ELF-1 (cell line): ENCODE measurements at places on chromosomes 2 and 18.

DNA sequence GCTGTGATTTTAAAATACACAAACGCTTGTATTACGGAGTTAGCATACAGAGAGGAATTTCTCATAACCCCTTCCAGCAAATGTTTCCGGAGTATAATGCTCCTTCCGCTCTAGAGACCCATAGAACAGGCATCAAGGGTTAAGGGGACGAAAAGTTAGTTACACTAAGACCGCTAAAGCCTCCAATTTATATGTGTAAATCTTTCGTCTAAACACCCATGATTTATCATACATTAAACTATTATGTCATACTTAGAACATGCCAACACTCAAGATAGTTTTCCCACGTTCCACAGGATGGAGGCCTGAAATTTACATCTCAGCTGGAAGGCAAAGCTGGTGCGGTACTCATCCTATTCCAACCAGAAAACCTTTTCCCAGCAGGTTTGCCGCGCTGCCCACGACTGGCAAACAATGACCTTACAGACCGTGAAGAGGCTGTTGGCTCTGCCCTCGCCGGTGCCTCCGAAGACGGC is 650 bp downstream of the ORMDL1 start:
- DNase-seq, result no peak

- DNase-seq, result peak; percentile 4
These were observed 376.1 kb downstream of the IRS1 start for GRCh38 chr2:226423498-226423960.

DNA sequence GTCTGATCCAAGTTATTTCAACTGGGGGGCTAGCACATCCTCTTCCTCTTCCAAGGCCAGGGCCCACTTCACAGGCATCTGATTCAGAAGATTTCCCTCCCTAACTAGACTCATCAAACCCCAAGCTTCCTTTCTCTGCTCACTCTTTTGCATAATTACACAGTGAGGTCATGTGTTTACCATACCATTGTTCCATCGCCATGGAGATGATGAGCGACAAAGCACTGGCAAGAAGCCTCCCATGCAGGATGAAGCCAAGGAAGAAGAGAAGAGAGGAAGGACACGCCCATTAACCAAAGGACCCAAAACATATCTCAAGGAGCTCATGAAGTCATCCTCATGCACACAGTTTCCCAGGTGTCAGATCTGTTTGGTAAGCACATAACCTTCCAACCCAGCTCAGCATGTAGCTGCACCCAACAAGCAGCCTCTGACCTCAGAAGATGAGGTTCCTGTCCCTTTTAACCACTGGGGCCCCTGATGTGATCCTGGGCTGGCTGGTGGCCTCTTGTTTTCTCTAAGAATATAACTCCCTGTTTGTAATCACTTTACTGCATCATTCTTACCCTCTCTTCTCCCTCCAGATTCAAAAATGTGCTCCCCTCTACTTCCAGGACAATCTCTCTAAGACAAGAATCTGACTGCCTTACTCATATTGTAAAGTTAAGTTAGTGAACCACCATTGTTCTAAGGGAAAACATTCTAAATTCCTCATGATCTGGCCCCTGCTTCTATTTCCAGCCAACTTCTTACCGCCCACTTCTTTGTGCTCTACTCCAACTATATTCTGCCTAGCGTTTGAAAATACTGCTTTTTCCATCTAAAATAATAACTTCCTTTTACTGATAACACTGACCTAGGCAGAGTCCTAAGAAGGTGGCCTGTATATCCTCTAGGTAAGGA is 190.1 kb downstream of the TTC32 start:
- DNase-seq, result peak; percentile 79

GRCh38 chr2:100383306-100383705 is 34.2 kb downstream of the CHST10 start:
- no peak for DNase-seq

DNA sequence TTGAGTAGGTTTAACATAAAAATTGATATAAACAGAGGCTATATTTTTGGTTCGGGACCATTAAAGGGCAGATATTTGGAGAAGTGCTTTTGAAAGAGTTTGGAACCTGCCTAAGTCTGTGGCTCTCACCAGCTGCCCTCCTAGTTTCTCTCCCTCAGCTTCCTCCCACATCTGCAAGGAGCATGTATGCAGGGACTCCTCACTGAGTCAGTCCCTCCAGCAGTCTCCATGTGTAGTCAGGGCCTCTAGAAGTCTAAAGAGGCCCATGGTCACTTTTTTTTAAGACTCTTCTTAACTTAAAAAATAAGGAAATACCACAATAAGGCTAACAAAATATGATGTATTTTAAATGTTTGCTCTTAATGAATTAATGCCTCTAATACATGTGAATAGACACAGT is 220.0 kb upstream of the TANK start:
- no peak for DNase-seq

DNA sequence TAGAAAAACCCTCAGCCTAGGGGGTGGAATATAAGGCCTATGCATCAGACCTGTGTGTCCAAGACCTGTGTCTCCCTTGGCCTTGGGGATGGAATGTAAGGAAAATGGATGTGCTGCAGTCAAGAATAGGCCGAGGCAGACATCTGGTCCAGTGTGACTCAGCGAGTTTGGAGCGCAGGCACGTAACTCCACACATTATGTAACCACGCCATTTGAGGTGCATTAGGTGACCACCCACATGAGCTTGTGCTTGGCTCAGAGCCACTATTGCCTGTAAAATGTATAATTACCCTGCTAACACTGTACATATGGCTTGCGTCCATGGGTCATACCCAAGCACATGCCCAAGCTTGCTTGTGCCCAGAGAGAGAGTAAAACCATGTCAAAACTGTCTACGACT is 580.9 kb upstream of the HNMT start:
- DNase-seq, result peak; percentile 9

DNA sequence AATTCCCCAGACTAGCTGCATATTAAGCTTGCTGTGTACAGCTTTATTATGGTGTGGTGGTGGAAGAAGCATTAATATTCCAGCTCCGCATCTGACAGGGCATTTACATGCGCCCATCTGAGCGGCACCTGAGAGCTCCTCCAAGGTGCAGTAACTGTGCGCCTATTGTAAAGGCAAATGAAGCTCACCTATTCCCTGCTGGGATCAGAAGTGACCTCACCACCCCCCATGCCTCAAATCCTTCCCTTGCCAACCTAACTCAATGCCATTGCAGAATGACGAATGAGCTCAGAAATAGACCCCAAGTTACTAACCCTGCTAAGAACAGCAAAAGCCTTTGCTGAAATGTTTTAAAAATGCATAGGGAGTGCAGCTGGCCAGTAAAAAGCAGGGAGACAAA is 14.3 kb downstream of the BCL11A start:
- no peak for DNase-seq

DNA sequence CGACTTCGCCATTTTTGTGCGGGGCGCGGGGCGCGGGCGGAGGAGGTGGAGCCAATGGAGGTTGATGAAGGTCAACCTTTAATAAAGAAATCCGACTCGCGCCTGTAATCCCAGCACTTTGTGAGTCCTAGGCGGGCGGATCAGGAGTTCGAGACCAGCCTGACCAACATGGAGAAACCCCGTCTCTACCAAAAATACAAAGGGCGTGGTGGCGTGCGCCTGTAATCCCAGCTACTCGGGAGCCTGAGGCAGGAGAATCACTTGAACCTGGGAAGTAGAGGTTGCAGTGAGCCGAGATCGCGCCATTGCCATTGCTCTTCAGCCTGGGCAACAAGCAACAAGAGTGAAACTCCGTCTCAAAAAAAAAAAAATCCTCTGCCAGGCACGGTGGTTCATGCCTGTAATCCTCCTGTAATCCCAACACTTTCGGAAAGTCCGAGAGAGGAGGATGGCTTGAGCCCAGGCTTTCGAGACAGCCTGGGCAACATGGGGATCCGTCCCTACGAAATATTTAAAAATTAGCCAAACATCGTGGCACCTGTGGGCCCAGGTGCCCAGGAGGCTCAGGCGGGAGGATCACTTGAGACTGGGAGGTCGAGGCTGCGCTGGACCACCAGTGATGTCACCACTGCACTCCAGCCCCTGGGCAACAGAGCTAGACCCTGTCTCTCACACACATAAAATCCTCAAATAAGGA is 493 bp upstream of the PREB start:
- DNase-seq, result peak; percentile 24

GRCh38 chr18:60053747-60054304 is 154.0 kb downstream of the PMAIP1 start:
- peak; percentile 34 for DNase-seq

DNA sequence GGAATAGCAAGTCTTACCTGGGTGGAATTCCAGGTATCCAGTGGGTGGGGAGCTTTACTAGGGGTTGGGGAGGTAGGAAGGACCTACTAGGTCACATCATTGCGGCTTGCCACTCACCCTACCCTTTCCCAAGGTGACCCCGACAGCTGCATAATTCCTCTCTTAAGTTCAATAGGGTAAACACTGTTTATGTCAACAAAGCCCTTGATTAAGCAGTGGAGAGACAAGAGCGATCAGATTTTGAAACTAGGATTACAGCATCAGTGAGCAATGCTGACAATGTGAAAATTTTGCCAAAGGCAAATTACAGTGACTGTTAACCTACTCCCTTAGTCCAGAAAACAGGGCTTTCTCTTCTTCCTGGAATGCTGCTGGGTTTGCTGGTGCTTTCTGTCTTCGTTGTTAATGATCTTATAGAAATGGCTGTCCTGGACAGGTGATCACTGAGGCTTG is 14.5 kb downstream of the SLC19A3 start:
- DNase-seq, result peak; percentile 89

DNA sequence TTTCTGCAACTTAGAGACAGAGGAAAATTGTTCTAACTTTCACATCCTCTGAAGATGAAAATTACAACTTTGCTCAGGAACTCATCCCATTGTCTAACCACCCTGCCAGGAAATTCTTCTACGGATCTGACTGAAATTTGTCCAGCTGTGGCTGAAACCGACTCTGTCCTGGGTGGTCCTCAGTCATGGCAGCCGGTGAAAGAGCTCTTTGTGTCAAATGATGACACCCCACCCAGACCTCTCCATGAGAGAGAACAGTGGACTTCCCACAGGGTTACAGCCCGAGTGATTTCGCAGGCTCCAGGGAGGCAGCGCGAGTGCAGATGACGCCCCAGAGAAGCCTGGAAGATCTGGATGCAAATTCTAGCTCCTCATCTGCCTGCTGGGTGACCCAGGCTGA is 65.1 kb upstream of the TRIB2 start:
- DNase-seq, result no peak

DNA sequence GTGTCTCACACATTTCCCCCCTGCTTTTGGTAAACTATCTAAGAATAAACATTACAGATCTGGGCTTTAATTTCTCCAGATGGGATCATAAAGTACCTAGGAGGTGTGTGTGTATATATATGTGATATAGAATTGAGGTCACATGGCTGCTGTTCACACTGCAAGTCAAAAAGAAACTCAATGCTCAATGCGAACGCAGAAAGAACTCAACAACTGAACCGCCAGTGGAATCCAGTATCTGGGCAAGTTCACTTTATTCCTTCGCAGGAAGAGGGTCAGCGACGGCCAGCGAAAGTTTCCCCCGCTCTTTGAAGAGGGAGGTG is 17.7 kb downstream of the POU3F3 start:
- DNase-seq, result no peak

- no peak for DNase-seq
These were observed 11.0 kb downstream of the ADRA2B start for GRCh38 chr2:96105152-96105915.

DNA sequence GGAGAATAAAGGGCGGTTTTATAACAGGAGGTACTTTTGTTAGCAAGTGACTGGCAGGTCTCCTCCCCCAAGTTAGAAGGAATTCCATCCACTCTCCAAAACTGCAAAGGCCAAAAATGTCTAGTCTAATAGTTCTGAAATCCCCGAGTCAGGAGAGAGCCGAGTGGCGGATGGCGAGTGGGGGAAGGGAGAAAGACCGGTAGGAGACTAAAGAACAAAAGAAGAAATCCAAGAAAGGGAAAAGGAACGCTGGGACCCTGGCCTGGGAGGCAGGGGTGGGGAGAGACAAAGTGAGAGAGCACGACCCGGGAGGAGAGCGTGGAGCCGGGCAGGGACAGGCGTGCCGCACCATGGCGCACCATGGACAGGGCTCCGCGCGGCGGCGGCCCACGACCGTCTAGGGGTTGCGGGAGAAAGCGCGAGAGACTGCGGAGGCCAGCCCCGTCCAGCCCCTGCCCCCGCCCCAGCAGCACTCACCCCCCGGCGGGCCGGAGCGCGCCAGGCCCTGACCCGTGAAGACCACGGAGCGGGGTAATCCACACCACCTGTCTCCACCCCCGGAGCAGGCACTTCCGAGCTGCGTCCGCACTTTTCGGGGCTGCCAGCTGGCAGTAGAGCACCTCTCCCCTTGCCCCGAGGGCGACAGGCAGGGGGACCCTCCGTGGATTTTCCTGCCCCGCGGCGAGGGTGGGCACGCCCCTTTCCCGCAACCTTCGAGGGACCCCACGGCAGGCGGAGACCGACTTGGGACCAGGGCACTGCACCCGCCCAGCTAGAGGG is 1.6 kb downstream of the CDH2 start:
- peak; percentile 76 for DNase-seq

DNA sequence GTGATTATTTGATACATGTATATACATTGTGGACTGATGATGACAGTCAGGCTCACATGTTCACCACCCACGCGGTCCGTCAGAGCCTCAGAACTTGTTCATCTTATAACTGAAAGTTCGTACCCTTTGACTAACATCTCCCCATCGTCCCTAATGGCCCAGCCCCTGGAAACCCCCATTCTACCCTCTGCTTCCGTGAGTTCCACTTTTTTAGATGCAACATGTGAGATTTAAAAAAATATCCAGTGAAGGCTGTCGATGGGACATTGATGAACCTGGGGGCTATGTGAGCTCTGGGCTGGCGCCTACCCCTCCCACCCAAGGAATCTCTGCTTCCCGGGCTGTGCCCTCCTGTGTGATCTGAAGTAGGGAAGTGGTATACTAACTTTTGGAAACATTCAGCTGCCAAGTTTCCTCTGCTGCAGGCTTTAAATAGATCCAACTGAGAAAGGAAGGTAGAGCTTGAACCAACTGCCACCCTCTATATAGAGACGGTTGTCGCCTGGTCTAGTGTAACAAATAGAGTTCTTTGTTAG is 163.8 kb downstream of the FAM210A start:
- no peak for DNase-seq

DNA sequence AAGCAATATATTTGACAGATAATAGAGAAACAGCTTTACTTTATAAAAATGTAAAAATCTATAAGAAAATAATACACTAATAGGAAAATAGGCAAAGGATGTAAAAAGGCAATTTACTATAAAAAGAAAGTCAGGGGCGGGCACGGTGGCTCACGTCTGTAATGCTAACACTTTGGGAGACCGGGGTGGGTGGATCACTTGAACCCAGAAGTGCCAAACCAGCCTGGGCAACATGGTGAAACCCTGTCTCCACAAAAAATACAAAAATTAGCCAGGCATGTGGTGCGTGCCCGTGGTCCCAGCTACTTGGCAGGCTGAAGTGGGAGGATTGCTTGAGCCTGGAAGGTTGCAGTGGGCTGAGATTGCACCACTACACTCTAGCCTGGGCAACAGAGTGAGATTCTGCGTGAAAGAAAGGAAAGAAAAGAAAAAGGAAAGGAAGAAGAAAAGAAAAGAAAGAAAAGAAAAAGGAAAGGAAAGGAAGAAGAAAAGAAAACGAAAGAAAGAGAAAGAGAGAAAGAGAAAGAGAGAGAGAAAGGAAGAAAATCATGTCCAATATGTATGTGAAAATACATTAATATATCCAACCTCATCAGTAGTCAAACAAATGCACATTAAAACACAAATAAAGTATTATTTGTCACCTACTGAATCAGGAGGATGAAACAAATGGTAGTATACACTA is 65.1 kb downstream of the ADD2 start:
- no peak for DNase-seq
